ENCODE measurements at places on chromosomes 7 and 10.

GRCh38 chr10:119315128-119316001 lies 108.0 kb downstream of the GRK5 start:
- DNase-seq, result no peak

DNA sequence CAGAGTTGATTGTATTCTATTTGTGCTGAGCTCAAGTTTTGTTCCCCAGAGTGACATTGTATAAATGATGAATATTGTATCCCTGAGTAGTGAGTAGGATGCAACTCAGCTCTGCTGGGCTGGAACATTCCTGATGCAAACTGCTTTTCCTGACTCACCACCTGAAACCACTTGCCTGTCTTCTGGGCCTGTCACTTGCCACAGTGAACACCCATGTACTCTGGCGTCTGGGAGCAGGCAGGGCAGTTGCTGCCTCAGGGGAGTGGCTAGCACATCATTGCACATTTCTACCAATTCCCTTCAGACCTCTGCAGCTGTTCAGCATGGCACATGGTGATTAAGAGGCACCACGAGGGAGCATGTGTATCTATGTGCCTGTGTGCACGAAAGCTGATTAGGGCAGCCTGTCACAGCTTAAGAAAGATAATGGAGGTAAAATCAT lies 157.3 kb downstream of the SND1 start:
- DNase-seq, result no peak

DNA sequence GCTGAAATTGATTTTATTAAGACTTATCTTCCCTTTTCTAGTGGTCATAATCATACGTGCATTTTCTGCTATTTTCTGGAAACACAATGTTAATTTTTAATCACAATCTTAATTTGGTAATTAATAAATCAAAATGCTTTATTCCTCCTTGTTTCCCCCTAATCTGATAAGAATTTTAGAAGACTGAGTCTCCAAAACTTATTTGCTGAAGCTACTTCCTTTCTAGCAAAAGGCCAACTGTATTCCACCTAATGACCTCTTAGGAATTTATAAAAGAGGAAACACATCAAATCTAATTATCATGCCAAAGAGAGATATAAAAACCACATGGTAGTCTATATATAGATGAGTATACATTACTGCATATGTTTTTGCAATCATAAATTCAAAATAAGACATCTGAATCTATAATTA lies 140.6 kb downstream of the GNAI1 start:
- no peak for DNase-seq

DNA sequence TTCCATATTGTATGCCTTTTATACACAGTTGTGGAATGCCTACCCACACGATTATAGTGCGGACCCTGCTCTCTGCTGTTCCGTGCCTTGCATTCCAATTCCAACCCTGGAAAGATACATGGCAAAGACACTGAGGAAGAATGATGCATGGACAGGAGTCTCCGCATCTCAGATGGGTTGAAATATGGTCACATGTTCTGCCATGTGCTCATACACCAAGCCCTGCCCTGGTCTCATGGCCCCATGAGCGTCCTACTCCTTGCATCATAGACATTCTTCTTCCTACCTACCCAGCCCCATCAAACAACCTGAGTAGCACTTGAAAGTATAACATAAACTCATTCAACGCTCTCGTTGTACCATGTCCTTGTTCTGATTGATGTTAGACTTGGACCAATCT lies 6.3 kb downstream of the SLC39A12 start:
- DNase-seq, result no peak

- DNase-seq, result no peak
Observed at GRCh38 chr7:7077945-7078344, 104.4 kb upstream of the C1GALT1 start.

DNA sequence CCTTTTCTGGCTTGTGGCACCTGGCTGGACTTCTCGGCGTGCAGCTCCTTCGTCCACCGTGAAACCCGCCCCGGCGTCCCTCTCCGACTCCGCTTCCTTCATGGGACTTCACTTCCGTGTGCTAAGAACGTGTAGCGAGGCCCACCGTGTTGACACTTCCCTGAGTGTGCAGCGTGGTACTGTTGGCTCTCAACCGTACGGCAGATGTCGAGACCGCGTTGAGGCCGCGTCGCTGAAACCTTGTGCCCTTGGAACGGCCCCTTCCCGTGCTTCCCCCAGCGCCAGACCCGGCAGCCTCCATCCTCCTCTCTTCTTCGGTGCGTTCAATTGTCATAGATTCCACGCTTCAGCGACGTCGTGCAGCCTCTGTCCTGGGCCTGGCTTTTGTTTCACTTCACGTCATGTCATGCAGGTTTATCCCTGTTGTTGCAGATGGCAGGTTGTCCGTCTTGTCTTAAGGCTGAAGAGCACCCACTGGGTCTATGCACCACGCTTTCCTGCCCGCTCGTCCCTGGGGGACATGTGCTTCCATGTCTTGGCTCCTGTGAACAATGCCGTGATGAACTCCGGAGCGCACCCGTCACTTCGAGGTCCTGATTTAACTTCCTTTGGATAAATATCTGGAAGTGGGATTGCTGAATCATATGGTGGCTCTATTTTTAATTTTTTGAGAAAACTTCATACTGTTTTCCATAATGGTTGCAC lies 465.3 kb downstream of the DNAJB6 start:
- DNase-seq, result no peak

- no peak for DNase-seq
Observed at GRCh38 chr10:17365402-17365801, 89.0 kb downstream of the ST8SIA6 start.

GRCh38 chr7:107907790-107908189 lies 16.8 kb downstream of the DLD start:
- DNase-seq, result no peak

- DNase-seq, result no peak
Observed at GRCh38 chr10:28494420-28494819, 38.5 kb upstream of the WAC start.

- peak; percentile 72 for DNase-seq
Observed at GRCh38 chr7:82335927-82336326, 107.7 kb downstream of the CACNA2D1 start.

- DNase-seq, result no peak
Observed at GRCh38 chr10:29784175-29784773, 149.5 kb upstream of the SVIL start.

- no peak for DNase-seq
Observed at GRCh38 chr10:10623958-10624566, 393.6 kb upstream of the CELF2 start.

- no peak for DNase-seq
Observed at GRCh38 chr10:28355376-28355775, 52.5 kb upstream of the MPP7 start.

- DNase-seq, result no peak
Observed at GRCh38 chr7:55245271-55245723, 119.8 kb upstream of the LANCL2 start.

DNA sequence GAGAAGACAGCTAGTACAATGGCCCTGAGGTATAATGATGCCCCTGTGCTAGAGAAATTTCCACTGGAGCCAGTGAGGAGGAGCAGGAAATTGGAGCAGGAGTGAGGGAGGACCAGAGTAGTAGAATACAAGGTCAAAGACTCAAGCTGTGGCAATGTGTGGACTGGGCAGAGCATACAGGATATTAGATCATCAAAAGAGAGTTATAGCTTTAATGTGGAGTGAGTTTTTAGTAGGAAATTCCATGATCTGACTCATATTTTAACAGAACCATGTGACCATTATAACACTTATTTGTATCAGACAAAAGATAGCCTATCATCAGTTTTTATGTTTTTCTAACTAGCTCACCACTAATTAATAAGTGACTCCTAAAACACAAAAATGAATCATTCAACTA lies 154.1 kb downstream of the DGKB start:
- no peak for DNase-seq

- DNase-seq, result no peak
Observed at GRCh38 chr10:126059076-126059826, 162.9 kb downstream of the FANK1 start.

DNA sequence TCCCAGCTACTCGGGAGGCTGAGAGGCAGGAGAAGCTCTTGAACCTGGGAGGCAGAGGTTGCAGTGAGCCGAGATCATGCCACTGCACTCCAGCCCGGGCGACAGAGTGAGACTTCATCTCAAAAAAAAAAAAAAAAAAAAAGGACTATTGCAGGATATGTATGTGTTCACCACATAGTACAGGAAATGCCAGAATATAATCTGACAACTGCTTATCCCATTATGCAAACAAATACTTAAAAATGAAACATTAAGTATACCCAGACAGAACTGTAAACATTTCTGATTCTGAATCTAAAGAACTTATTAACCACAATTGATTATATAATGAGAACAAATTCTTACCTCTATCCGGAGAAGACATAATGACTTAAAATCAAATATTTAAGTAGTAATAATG lies 18.7 kb downstream of the DKK1 start:
- no peak for DNase-seq

- no peak for DNase-seq
Observed at GRCh38 chr7:91352091-91352490, 87.9 kb downstream of the FZD1 start.

GRCh38 chr10:60042914-60043313 lies 136.6 kb upstream of the CCDC6 start:
- DNase-seq, result no peak

- no peak for DNase-seq
Observed at GRCh38 chr7:123351516-123352505, 152.0 kb upstream of the SLC13A1 start.

- no peak for DNase-seq
Observed at GRCh38 chr7:18498341-18498740, 2.8 kb downstream of the HDAC9 start.

- peak; percentile 28 for DNase-seq
Observed at GRCh38 chr7:24290004-24290641, 6.1 kb downstream of the NPY start.

- DNase-seq, result peak; percentile 49
Observed at GRCh38 chr10:14731875-14732512, 42.7 kb downstream of the FAM107B start.

Data from NCI-H774 (cell line).